Progenitor cell of endocrine pancreas (in vitro differentiated cells): ENCODE measurements at places on chromosomes 2 and 18. TPM values are rescaled to one million over a fixed set of nuclear protein-coding genes. Genes with fewer than 3 reads are reported as not detected.

GRCh38 chr2:144484201-144484948, 35.5 kb downstream of the ZEB2 start:
- DNase-seq: no peak

- DNase-seq: no peak
These were observed 18.7 kb upstream of the ASPRV1 start for GRCh38 chr2:69979902-69980807.

- no peak for DNase-seq
These were observed 7.7 kb downstream of the CYP1B1 start for GRCh38 chr2:38068234-38068633.

DNA sequence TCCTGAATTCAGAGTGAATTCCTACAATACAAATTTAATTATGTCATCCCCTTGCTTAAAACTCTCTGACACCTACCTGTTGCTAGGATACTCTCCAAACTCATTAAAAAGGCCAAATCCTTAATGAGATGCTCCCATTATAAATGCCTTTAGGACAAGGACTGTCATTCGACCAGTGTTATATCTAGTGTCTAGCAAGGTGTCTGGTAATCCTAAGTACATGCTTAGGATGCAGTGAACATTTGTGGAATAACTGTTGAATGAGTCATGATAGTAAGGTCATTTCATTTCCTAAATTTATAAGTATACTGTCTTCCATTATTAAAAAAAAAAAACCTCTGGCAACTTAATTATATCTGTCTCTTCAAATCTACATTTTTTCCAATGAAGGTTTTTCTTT, 588.9 kb upstream of the NRXN1 start:
- no peak for DNase-seq

- DNase-seq: no peak
These were observed 9.0 kb upstream of the SLC35F6 start for GRCh38 chr2:26754972-26755670.

GRCh38 chr2:204340511-204340910, 204.8 kb upstream of the PARD3B start:
- DNase-seq: no peak

- no peak for DNase-seq
These were observed 21.8 kb downstream of the CWC22 start for GRCh38 chr2:179985163-179985820.

DNA sequence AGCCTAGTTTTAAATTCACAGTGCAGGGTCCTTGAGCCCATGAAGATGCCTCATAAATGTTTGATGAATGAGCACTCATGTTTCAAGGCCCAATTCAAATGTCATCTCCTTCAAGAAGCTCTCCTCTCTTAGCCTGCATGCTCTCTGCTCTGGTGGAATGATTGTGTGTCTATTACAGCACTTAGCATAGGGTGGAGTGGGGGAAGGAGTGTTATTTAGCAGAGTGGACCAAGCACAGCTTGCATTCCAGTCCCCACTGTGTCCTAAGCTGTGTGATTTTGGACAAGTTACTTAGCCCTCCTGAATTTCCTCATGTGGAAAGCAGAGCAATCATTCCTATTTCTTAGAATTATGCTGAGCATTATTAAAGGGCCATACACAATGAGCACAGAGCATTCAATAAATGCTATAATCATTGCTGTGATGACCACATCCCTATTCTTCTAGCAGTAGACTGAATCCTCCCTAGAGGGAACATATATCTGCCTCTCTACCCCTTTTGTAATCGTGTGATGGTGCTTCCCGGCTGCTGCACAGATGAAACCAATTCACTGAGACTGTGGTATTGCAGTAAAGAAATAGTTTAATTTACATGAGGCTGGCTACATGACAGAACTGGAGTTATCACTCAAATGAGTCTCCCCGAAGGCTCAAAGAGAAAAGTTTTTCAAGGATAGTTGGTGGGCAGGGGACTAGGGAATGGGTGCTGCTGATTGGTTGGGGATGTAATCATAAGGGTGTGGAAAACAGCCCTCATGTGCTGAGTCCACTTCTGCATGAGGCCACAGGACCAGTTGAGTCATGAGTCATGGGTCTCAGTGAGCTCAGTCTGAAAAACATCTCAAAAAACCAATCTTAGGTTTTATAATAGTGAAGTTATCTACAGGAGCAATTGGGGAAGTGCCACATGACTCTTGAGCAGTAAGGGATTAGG, 173.4 kb upstream of the NDUFV2 start:
- no peak for DNase-seq

DNA sequence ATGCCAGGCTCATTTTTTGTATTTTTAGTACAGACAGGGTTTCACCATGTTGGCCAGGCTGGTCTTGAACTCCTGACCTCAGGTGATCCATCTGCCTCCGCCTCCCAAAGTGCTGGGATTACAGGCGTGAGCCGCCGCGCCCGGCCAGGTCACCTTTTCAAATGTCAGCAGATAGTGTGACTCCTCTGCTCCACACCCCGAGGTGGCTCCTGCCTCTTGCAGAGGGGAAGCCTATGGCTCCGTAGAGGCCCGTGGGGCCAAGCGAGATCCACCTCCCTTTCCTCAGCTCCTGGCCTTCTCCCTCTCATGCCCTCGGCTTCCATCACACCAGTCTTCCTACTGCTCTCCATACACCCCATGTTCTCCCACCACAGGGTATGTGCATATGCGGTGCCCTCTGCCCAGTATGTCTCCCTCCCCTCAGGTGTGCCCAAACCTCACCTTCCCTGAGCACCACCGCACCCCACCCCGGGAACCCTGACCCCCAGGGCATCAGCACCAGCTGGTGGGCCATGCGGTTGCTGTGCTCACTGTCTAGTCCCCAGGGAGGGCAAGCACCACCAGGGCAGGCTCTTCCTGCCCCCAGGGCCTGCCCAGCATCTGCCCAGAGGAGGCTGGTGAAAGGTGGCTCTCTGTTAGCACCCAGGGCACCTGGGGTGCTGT, 10.7 kb downstream of the GPR17 start:
- DNase-seq: no peak

- no peak for DNase-seq
These were observed 104.6 kb upstream of the KLHL29 start for GRCh38 chr2:23280401-23280800.

DHX57 gene
- total RNA-seq: 30.4 and 36.0 TPM in 2 replicates

LAMA3 gene
- 0.84 and 1.2 TPM in 2 replicates for total RNA-seq

REG3G gene
- total RNA-seq: not detected in 2 replicates

GALR1 gene
- total RNA-seq: 2.9 and 4.0 TPM in 2 replicates

C2orf66 gene
- total RNA-seq: 0.38 and 0.40 TPM in 2 replicates

CCDC68 gene
- total RNA-seq: 2.2 and 2.9 TPM in 2 replicates
